ENCODE measurements at places on chromosomes 12 and 14.

DNA sequence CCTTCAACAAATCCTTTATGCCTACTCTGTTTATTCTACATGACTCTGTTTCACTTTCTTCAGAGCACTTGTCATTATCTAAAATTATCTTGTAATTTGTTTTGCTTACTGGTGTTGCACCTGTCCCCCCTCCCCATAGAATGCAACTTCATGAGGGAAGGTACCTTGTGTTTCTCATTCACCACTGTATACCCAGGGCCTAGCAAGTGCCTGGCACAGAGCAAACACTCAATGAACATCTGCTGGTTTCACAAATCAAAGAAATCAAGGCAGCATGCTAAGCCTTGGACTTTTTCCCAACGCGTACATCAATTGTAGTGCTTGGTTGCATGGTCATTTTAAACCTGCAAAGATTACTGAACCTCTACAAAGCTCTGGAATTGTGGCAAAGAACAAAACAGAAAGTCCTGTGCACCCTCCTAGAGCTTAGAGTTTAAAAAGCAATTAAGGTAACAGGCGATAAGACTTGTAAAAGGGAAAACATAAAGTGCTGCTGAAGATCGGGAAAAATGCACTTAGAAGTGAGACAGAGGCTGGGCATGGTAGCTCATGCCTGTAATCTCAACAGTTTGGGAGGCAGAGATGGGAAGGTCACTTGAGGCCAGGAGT lies 479.1 kb downstream of the MED13L start:
- no peak for DNase-seq

DNA sequence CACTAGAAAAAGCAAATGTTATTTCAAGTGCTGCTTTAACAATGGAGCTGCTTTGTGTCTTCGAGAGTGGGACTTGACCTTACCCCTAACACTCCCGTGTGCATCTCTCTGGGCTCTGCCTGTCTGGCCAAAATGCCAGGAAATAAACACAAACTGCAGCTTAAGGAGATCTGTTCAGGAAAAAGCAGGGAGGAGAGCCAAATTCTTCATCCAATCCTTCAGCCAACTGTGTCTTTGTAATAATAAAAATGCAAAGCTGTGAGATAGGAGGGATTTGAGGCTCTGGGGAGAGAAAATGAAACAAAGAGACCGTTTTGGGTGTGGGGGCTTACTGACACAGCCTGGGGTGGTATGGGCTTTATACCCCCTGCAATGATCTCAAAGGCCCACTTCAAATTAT lies 85.8 kb upstream of the WSCD2 start:
- DNase-seq, result no peak

GRCh38 chr14:67665868-67666267 lies 8.6 kb downstream of the VTI1B start:
- no peak for DNase-seq

DNA sequence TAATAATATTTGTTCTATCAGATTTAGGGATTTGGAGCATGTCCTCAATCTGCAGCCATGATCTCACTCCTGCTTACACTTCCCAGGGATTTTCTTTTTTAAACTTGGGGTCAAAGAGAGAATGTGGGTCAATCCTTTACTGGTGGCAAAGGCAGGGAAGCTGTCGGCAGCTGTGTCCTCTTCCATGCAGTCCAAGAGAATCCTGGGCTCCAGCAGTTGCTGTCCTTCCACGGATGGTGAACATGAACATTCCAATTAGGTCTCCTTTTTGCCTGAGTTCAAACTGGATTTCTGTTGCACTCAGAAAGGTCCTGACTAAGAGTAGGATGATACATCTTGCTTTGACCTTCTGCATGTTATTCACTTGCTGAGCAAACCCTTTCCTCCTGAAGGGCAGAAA lies 73.9 kb downstream of the ARL6IP4 start:
- no peak for DNase-seq

- no peak for DNase-seq
Observed at GRCh38 chr14:92728759-92729364, 19.6 kb downstream of the LGMN start.

- DNase-seq, result no peak
Observed at GRCh38 chr12:124501112-124501561, 66.3 kb downstream of the NCOR2 start.

- DNase-seq, result no peak
Observed at GRCh38 chr14:71232506-71232905, 325.2 kb downstream of the PCNX1 start.

DNA sequence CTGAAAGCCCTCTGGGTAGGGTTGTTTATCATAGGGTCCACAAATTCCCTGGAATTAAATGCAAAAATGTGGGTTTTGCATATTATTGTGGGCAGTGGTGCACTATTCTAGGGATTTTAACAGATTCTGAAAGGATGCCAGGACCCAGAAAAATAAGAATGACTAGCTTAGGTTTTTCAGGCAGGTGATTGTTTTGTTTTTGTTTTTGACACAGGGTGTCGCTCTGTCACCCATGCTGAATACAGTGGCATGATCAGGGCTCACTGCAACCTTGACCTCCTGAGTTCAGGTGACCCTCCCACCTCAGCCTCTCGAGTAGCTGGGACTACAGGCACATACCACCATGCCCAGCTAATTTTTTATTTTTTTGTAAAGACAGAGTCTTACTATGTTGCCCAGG lies 19.2 kb downstream of the GALNT6 start:
- no peak for DNase-seq

- DNase-seq, result no peak
Observed at GRCh38 chr14:101508196-101508947, 52.9 kb upstream of the DIO3 start.

GRCh38 chr12:104610513-104611235 lies 153.9 kb downstream of the CHST11 start:
- DNase-seq, result no peak

DNA sequence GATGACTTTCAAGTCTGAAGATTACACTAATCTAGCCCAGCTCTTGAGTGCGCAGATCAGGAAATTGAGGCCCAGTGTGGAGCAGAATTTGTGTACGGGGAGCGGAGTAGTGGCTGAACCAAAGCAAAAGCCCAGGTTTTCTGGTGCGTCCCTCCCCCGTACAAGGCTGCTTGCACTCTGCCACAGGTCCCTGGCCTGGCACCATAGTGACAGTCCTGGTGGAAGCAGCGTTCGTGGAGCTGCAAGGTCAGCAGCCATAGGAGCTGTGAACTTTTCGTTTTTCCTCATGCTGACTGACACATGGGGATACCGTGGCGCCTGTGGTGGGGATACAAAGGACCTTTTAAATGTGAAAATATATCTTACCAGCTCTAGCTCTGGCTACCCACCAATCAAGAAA lies 1.7 kb downstream of the EVL start:
- no peak for DNase-seq

GRCh38 chr12:117100251-117100650 lies 1.0 kb upstream of the TESC start:
- DNase-seq, result no peak

- no peak for DNase-seq
Observed at GRCh38 chr12:83920821-83921547, 991.6 kb downstream of the SLC6A15 start.

DNA sequence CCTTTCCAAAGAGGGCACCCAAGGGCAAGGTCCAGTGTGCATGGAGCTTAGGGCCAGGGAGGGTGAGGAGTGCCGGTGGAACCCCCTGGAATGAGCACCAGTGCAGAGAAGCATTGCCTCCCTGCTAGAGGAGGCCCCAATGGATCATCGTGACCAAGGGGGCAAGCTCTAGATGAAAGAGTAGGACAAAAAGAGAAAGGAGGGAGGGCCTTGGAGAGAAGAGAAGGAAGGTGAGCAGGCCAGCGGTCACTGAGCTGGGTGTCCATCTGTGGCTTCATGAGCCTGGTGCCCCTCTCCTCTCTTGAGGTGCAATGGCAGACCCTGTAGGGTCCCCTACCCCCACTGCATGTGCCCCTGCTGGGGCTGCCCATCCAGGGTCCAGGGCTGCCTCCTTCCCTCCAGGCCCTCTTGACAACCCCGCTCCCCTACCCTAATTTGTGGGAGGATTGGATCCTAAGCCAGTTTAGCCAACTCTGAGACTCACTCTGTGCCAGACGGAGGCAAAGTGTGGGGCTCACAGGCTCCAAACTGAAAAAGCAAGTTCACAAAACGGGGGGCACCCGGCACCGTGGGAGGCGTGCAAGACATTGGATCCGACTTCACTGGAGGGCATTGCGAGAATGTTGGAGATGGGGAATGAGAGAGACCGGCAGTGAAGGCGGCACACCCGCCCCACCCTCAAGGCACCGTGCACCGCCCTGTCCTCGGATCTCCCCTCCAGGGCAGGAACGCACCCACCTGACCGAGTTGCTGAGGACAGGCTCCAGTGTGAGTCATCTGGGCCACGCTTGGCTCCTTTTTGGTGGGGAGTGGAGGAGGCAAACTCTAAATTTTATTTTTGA lies 207.5 kb downstream of the KIF26A start:
- no peak for DNase-seq

GRCh38 chr14:55005071-55005470 lies 21.8 kb downstream of the WDHD1 start:
- no peak for DNase-seq

DNA sequence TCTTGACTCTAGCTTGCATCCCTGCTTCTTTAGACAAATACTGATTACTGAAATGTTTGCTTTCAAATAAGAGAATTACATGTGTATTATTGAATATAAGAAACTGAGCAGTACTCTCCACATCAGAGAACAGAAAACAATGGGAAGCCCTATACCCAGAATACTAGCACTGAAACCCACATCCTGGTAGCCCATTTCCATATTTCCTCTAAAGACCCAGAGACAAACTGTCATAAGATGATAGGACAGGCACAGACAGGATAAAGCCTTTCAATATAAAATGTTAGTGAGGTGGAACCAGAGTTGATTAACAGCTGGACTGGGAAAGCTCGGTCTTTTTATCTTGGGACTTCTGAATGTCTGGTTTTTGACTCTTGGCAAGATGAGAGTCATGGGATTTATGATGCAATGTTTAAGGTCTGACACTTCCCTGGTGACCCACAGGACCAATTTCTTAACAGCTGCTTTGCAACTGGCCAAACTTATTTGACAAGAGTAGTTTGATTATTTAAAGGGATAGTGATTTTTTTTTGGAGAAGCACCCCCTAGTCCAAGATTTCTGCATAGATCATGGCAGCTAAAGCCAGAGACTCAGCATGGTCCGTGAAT lies 166.9 kb upstream of the ATXN7L3B start:
- DNase-seq, result no peak

- DNase-seq, result no peak
Observed at GRCh38 chr12:123717350-123717749, 5.2 kb downstream of the ATP6V0A2 start.

GRCh38 chr14:51674294-51675002 lies 22.7 kb downstream of the FRMD6 start:
- no peak for DNase-seq

GRCh38 chr12:50971946-50972345 lies 19.6 kb downstream of the HIGD1C start:
- no peak for DNase-seq

- no peak for DNase-seq
Observed at GRCh38 chr12:39440101-39440500, 2.8 kb downstream of the KIF21A start.

GRCh38 chr14:62824086-62824485 lies 221.2 kb downstream of the KCNH5 start:
- DNase-seq, result no peak

- DNase-seq, result no peak
Observed at GRCh38 chr12:56267443-56268071, 815 bp downstream of the COQ10A start.

- no peak for DNase-seq
Observed at GRCh38 chr12:78101113-78101876, 270.6 kb downstream of the NAV3 start.

GRCh38 chr14:86712176-86712575 lies 1182.2 kb downstream of the FLRT2 start:
- DNase-seq, result no peak

DNA sequence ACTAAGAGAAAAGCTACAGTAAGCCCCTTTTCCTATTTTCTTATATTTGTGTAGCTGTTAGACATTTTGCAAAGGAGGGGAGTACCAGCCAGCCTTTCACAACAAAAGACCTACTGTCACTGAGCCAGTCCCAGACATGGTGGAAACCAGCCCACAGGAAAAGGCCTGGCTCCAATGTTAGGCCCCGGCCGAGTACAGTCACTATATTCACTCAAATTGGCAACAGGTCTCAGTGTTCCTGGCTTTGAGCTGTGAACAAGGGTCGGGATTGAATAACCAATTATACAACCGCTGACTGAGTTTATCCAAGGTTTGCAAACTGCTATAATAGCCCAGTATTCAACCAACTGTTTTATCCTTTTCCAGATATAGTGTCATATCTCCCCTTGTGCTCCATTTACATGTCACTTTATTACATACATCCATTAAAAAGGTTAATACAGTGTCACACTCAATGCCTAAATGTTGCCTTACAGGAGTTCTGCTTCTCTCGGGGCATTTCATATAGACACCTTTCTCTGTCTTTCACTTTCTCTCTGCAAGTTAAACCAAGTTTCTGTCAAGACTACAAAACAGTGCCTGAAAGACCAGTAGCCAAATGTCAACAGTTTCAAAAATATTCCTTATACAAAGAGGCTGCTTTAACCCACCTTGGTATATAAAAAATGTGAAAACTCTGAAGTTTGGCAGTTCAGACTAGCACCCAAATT lies 178.1 kb downstream of the SOX5 start:
- no peak for DNase-seq

- DNase-seq, result no peak
Observed at GRCh38 chr12:67761566-67761965, 113.0 kb downstream of the DYRK2 start.

GRCh38 chr12:30968211-30968610 lies 41.7 kb downstream of the TSPAN11 start:
- no peak for DNase-seq

GRCh38 chr12:12466157-12466556 lies 96.5 kb downstream of the DUSP16 start:
- DNase-seq, result no peak

- no peak for DNase-seq
Observed at GRCh38 chr12:28320353-28320752, 130.1 kb downstream of the CCDC91 start.

Data from cortex of kidney (tissue), 1 donor.